Activated CD8-positive, alpha-beta T cell treated with anti-CD3 and anti-CD28 coated beads for 36 hours (primary cell): ENCODE measurements at places on chromosomes 4 and X. TPM values are rescaled to one million over a fixed set of nuclear protein-coding genes. Genes with fewer than 3 reads are reported as not detected.

The PLXNB3 gene
- 7.7 TPM for total RNA-seq

The CFP gene
- 1.6 TPM for total RNA-seq

The LIMCH1 gene
- total RNA-seq, result not detected

The ITM2A gene
- 70.5 TPM for total RNA-seq

The RPS3A gene
- 3,072 TPM for total RNA-seq

The HEPH gene
- 0.20 TPM for total RNA-seq

The TNMD gene
- not detected for total RNA-seq

The TEX11 gene
- not detected for total RNA-seq

The PLAC8 gene
- 88.7 TPM for total RNA-seq

The NKX3-2 gene
- not detected for total RNA-seq

The AVPR2 gene
- not detected for total RNA-seq

The INPP4B gene
- total RNA-seq, result 46.9 TPM

The CT45A3 gene
- not detected for total RNA-seq

The TBC1D25 gene
- 11.9 TPM for total RNA-seq

The ZIC3 gene
- total RNA-seq, result not detected

The GAGE1 gene
- total RNA-seq, result not detected

The MAP7D3 gene
- 14.2 TPM for total RNA-seq

The NKAP gene
- 10.0 TPM for total RNA-seq

The CORIN gene
- total RNA-seq, result 0.34 TPM

The RASGEF1B gene
- 6.1 TPM for total RNA-seq

The ADH7 gene
- total RNA-seq, result not detected

The PTCHD1 gene
- total RNA-seq, result not detected

The RPS6KA3 gene
- 52.6 TPM for total RNA-seq

The HPRT1 gene
- 118 TPM for total RNA-seq

The TEX13B gene
- total RNA-seq, result not detected

The RTL5 gene
- 0.31 TPM for total RNA-seq

The RAP2C gene
- total RNA-seq, result 30.1 TPM

The SPANXN4 gene
- total RNA-seq, result not detected

The SLC16A2 gene
- total RNA-seq, result 0.36 TPM

The OPHN1 gene
- total RNA-seq, result not detected

The SLC6A14 gene
- not detected for total RNA-seq

The SLC49A3 gene
- not detected for total RNA-seq

The F8A3 gene
- total RNA-seq, result 11.0 TPM

The AMTN gene
- total RNA-seq, result not detected

The ASMT gene
- not detected for total RNA-seq

The FABP2 gene
- total RNA-seq, result not detected

The MAGEA12 gene
- total RNA-seq, result not detected

The NXF2B gene
- not detected for total RNA-seq
